Stimulated activated CD8-positive, alpha-beta memory T cell treated with anti-CD3 and anti-CD28 coated beads, Interleukin-7, amount 100 ng/mL, for 1 hour (primary cell): ENCODE measurements at places on chromosomes 13 and 19.
A peak's percentile ranks its signal among the peaks of the same experiment; 100 is the strongest.

DNA sequence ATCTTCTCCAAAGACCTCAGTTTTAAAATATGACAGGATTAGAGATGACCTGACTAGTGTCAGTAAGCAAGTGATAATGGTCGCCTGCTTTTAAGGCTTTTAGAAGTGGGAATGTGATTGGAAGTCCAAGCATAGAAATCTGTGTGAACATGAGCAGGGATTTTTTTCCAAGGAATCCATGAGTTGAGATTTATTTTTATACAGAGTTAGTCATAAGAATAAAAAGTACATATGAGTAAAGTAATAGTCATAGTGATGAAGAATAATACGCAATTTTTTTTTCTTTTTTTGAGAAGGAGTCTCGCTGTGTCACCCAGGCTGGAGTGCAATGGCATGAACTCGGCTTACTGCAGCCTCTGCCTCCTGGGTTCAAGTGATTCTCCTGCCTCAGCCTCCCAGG lies 1.6 kb downstream of the ZNF546 start:
- DNase-seq = no peak

GRCh38 chr19:23118400-23118799 lies 1.6 kb downstream of the ZNF730 start:
- DNase-seq = no peak

DNA sequence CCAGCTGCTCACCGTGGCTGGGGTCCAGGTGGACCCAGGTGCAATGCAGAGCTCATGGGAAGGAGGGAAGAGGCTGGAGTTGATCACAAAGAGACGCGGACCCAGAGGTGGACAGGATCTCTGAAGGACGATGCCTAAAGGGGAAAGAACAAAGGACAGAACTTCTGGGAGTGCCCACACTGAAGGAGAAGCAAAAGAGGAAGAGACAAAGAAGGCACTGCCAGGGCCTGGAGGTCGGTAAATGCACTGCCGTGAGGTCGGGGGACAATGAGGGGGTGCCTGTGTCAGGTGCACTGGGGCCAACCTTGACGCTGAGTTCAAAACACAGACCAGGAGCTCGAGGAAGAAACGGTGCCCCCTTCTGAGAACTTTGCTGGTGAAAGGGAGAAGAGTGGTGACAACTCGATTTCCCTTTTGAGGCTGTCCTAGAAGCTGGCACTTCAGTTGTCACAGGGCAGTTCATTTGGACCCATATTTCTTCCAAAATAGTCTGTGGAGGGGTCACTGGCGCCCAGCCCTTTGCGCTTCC lies 55.6 kb downstream of the GJA3 start:
- DNase-seq = no peak

GRCh38 chr19:50434525-50434924 lies 1.8 kb downstream of the MYBPC2 start:
- no peak for DNase-seq

DNA sequence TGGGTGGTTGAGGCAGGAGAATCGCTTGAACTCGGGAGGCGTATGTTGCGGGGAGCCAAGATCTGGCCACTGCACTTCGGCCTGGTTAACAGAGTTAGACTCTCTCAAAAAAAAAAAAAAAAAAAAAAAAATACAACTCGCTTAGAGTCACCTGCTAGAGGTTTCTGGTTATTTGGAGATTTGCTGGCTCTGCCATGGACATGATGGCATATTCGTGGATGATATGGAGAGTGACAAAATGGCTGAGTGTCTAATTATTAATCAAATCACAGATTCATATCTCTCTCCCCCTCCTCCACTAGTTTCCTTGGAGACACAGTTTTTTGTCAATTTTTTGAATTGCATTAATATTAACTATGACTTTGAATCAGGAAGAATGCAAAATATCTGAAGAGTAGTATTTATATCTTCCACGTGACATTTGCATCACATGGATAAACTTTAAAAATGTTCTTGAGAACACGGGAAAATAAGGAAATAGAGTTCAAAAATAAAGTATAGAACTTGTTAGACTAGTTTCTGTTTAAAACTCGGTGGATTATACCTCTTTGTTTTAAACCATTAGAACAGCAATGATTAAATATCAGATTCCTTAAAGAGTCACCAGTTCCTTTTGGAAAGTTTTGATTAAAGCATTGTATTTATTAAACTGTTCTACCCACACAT lies 47.8 kb downstream of the KLF5 start:
- no peak for DNase-seq

DNA sequence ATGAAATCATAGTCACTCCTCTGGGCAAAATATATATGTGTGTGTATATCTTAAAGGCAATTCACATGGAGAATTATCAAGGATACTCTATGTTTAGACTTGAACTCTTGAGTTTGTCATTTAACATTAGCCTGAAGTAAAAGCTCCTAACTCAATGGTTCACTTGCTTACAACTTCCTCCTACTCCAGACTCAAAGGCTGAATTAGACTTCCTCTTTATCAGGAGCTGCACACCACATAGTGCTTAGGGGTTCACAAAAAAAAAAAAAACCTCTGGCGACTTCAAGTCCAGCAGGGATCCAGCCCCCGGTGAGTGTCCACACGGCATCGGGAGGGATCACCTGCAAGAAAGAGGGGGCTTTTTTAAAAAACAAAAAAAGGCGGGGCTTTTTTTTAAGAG lies 68.2 kb upstream of the LSM14A start:
- DNase-seq = no peak

GRCh38 chr19:9914315-9915207 lies 21.8 kb downstream of the OLFM2 start:
- peak; percentile 68 for DNase-seq

DNA sequence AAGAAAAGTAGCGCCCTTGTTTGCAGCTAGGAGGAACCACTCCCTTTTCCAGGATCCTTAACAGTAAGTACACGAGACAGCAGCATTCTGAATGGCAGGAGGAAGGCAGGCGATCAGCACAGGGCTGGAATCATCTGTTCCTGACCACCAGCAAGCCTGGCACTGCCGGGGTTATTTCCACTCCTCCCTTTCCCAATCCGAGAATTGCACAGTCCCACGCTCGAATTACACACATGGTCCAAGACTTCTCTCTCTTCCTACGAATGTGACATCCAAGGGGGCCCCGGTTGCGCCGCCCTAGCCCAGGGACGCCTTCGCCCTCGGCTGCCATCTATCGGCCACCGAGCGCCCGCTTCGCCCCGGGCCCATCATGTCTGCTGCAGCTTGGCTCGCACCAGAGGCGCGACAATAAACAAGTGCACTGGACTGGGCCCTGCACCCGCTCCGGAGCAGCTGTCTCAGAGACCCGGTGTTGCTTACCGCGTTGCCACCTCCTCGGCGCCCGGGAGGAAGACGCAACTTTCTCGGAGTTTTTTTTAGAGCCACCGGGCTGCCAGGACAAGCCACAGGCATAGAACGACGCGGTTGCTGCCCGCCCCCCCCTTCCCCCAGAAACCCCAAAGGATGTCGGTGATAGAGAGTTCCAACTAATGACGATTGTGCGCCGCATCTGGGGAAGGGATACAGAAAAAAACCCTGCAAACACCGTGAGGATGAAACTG lies at the start of gene SLITRK5:
TSS of gene SLITRK5 (plus strand) at position 341 of the 722 bp plus-strand sequence. CDS start 4,018 bp downstream, outside the sequence.
- DNase-seq = peak; percentile 37

- no peak for DNase-seq
Observed at GRCh38 chr13:43770871-43771270, 15.9 kb downstream of the ENOX1 start.

DNA sequence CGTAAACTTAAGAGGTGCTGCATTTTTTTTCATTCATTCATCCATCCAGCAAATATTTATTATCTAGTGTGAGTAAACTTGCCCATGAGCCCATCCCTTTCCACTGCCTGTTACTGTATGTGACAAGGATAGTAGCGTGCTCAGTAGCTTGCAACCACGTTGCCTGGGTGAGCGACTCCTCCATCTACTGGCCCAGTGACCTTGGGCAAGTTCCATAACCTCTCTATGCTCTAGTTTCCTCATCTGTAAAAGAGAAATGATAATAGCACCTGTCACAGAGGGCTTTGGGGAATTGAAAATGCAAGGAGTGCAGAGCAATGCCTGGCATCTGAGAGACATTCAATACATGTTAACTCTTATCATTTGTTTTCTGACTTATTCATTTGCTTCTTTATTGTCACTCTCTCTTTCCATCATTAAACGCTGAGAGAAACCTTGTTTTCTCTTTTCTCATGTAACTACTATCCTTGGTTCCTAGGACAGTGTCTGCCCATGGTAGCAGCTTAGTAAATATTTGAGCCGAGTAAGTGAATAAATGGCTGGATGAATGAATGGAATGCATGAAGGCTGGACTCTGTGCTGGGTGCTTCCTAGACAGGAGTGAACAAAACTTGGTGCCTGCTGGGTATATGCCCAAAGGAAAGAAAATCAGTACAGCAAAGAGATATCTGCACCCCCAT lies 19.9 kb downstream of the LRCH1 start:
- DNase-seq = no peak

- no peak for DNase-seq
Observed at GRCh38 chr19:793806-794205, 3.4 kb upstream of the PTBP1 start.

- no peak for DNase-seq
Observed at GRCh38 chr19:27745978-27746542, 1466.9 kb downstream of the UQCRFS1 start.

DNA sequence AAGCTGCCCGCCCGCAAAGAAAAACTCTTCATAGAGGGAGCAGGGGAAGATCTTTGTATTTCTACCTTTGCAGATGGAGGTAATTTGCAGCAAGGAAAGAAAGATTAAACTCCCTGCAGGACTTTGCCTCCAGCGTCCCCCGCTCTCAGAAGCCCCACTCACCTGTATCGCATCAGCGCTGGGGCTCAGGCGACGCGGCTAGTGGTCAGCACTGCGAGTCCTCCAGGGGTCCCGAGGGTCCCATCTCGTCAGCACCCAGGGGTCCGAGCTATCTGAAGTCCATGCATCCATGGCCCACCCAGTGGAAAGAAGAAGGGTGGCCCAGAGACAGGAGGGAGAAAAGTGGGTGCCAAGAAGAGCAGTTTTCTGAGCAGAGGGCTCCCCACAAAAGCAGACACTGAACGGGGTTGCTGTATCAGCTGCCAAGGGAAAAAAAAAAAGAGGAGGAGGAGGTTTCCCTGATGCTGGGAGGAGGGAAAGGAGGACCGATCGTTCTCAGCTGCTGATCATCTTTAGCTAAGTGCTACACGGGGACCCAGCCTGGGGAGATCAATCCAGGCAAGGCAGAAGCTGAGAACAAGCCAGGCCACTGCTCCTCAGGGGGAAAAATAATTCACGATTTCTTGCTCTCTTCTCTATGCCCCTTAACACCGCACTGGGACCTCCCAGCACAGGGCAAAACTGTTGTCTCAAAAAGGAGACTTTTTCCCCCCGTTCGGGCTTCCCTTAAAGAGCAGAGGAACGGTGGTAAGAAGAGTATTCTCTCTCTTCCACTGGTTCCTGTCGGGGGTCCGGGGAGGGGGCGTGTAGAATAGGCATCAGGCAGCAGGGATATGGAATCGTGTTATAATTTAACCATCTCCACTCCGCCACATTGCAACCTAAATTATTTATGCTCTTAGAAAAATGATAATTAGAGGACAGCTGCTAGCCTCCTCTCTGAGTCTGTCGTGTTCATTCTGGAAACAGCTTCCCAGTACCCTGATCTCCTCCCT lies 117.7 kb upstream of the CACNA1A start:
- DNase-seq = no peak

DNA sequence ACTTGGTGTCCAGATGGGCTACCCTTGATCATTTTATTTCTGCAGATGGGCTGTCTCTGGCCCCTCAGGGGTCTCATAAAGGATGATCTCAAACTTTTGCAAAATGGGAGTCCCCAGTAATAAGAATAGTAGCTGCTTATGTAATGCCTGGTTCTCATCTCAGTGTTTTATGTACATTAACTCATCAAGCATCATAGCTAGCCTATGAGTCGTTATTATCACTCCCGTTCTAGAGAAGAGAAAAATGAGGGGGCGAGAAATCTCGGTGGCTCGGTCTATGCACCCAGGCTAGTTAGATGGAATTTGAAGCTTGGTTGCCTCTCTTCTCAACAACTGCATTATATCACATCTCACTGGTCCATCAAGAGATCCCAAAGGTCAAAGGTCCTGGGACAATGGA lies 3.4 kb downstream of the CACNG6 start:
- no peak for DNase-seq

DNA sequence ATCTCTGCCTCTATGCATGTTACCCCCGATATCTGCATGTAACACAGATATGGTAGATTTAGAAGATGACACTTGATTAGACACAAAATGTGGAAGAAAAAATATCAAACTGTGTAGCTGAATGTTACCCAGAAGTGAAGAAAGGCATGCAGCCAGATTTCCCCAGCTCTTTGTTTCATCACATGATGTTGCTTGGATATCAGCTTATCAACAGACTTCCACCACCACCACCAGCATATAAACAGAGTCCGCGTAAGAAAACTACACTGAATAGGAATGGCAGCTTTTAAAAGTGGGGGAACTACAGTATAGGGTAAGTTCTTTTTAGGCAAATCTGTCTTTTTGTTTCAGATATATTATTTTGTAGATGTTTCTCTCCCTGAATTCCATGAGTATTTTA lies at the start of gene FAM216B:
TSS of gene FAM216B (plus strand) at position 233 of the 400 bp plus-strand sequence. CDS start 2,484 bp downstream, outside the sequence.
- DNase-seq = no peak

- no peak for DNase-seq
Observed at GRCh38 chr13:66212511-66212910, 1017.6 kb downstream of the PCDH9 start.

DNA sequence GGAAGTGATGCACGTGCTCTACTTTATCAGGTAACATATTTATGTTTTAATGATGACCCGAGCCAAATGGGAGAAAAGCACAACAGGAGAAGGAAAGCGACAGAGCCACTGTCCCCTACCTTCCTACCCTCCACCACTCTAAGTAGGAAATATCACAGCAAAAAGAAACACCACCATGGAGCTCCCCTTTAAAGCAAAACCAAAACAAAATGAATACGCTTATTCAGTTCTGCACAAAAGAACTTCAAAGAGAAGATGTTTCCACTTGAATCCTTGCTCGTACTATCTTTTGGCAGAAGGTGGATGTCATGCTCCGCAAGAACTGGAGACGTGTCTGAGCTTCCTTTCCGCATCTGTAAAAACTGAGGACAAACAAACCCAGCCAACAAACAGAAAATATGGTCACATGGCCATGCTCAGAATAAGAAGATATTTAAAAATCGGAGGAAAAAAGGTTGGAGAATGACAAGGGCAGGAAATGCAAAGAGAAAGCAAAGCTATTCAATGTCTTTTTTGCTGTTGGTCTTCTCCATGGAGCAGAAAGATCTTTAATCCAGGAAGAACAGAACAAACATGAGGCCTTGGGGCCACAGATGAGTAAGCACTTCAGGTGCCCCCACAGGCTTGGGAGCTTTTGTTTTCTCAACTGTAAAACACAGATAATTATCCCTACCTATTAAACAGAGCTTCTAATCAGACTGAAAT lies 19.5 kb downstream of the N4BP2L1 start:
- no peak for DNase-seq

DNA sequence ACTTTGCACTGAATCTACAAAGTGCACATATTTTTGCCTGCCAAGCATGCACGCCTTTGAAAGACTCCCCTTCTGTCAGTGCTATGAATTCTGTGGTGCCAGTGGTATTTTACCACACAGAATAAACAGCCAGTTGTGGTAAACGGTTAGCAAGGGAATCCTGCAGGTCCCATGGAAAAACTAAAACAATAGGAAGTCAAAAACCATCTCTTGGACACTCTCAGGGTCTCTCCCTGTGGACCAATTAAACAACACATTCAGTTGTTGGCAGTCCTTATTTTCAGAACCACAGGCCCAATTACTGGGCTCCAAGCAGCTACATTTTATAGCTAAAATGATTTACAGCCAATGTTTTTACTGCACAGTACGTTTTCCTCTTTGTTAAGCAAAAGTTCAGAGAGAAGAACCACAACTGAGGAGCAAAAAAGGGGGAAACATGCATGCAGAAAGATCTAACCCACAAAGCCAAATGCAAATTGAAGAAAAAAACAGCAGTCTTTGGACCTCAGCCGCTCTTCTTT lies 116.9 kb downstream of the KCTD12 start:
- no peak for DNase-seq

GRCh38 chr13:80096383-80096782 lies 244.5 kb downstream of the SPRY2 start:
- DNase-seq = no peak
